CD4-positive, alpha-beta T cell treated with Interleukin-1 beta for 1 hour (primary cell): ENCODE measurements at places on chromosomes 3 and 15.

DNA sequence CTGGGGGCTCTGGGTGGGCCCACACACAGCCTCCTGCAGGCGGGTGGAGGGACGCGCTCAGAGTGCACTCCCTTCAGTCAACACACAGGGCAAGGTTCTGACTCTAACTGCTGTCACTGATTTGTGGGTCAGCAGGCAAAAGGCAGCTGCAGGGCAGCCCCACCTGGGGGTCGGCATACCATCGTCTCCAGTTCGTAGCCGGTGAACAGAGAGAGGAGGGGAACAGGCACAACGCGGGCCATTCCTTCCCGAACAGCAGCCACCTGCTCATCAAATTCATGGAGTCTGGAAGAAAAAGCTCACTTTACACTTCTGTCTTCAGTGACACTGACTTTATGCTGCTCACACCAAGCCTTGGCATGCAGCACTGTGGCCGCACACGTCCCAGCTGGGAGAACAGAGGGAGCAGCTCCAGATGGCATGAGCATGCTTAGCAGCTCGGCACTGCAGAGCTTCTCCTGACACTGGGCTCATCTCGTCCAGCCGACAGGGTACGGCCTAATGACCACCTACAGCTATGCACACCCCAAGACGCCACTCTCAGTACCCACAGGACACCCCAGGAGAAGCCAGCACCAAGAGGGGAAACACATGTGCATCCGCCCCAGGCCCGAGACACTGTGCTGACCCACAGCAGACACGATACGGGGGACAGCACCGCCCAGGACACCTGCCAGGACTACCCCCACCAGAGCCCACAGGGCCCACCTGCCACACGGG, 14.4 kb upstream of the OCA2 start:
- DNase-seq, result no peak

DNA sequence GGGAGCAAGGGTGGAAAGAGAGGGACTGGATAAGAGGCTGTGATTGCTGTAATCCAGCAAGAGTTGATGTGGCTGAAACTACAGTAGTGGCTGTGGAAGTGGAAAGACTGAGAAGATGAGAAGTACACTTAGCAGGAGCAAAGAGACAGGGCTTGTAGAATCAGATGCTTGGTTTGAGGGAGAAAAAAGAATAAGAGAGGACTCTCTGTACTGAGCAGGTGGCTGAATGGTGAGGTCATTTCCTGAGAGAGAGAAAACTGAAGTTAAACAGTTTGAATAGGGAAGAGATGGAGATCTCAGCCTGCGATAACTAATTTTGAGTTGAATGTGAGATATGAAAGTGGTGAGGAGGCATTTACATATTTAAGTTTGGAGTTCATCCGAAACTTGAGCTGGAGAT, 95.8 kb upstream of the SLC25A36 start:
- DNase-seq, result no peak

GRCh38 chr3:62965311-62965710, 90.1 kb upstream of the CADPS start:
- no peak for DNase-seq

GRCh38 chr15:87752250-87752951, 504.1 kb downstream of the NTRK3 start:
- DNase-seq, result no peak

DNA sequence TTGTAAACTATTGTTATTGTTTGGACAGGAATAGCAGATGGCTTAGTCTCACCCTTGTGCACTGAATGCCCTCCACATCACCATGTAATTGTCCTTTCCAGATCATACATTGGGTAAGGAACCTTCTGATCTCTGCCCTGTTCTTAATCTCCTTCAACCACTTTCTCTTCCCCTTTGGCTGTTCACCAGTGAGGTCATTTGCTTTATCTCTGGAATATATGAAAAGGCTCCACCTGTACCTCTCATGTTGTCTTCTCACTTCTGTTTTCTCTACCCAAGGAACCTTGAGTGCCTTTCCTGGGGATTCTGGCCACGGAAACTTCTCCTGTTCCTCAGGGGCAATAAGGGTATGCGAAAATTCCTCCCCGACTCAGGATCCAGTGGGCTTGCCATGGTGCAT, 28.5 kb downstream of the MCTP2 start:
- DNase-seq, result no peak

DNA sequence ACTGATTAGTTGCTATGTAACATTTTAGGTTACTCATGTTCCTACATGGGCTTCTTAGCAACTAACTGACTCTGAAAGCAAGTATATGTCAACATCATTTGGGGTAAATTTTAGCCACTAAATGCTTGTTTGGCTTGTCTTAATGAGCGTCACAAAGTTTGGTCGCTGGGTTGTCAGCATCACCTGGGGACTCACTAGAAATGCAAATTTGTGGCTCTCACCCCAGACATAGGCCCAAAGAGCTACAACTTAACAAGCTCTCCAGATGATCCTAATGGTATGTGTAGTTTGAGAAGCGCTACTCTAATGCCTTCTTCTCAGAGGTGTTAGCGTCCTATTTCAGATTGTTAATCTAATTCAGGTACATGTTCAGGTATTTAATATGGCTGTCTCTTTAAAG, 32.7 kb upstream of the CPOX start:
- DNase-seq, result no peak

DNA sequence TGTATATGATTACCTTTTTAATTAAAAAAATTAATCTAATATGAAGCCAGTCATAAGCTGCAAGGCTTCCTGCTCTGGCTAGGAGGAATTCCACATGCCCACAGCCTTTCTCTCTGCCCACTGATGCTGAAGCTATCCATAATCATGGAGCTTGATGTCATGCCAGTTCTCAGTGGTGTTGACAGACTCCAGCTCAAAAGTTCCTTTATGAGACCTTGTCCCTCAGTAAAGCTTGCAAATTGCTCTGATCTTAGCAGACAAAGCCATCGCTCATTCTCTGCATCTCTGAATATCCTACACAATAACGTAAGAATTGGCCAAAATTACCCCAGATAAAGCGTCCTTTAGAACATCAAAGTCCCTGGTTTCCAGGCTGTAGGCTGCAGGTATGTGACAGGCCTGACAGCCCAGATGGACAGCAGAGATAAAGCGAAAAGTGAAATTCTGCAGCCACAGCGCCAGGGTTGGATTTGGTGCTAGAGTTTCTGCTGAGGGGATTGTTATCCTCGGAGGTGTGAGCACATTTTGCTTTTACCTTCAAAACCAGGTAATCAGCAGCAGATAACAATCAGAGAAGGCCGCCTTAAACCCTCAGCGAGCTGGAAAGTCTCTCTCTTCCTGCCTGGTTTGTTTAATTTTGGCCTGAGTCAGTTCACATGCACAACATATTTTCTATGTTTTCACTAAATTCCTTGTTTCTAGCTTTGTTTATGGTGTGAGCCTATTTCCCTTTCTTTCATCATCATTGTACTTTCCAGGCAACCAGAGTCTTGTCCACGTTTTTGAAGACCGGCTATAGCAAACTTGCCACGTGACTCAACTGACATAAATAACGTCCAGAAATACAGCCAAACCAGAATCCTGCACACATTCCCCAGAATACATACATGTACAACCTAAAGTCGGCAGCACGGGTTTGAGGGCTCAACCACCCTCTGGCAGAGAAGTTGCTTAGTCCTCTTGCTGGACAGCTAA, 36.6 kb upstream of the ALDH1A3 start:
- DNase-seq, result no peak

- DNase-seq, result no peak
Measured at GRCh38 chr15:93025625-93025982, 63.4 kb downstream of the RGMA start.

DNA sequence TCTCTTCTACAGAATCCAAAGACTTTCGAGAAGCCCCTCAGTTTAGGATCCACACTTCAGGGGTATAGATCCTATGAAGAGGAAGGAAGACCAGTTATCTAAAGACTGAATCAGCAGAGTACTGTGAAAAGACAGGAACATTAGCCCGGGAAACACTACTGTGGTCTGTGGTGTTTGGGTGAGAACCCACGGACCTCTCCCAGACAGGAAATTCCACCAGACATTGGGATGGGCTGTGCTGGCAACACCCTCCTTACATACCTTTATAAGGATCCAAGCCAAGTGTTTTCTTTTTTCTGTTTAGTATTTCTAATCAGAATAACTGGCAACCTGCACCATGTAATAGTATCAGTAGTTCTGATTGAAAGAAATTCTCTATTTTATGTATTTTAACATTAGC, 14.1 kb downstream of the TMEM207 start:
- no peak for DNase-seq

DNA sequence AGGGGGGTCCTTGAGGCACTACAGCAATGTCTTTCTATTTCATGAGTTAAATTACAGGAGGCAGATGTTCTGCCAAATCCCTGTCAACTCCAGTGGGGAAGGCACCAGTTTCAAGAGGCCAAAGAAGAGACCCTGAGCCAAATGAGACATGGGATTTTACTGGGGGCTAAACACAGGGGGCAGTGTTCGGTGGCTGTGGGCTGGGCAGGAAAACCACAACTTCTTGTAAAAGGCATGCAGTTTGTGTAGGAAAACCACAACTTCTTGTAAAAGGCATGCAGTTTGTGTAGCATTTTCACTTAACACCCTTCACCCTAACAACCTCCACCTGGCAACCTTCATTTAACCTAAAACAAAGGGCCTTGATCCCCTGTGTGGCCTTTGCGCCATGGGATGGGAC, 61.0 kb downstream of the POLR2M start:
- no peak for DNase-seq

DNA sequence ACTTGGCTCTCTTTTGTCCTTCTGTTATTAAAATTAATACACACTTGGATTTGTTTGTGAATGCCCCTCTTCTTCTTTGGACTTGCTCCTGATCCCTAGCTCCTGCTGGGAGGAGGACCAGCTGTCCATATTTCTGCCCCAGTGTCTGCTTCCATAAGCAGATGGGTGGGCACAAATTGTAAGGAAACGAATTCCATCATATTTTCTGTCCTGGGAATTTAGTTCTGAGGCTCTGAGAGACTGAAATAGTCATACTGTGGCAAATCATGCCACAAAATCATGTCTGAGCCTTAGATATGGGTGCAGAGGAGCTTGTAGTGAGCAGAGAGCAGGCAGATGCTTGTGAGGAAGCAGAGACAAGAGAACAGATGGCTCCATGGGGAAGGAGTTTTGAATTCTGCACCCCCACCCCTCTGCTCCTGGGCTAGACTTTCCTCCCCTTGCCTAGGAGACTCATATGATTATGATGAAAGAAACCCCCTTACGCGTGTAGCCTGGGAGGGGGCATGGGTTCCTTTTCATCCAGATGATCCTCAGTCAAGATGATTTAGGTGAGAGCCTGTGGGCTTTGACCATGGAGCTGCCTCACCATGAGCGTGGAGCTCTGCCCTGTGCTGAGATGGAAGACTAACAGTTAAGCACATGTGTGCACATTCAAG, 50.6 kb downstream of the SV2B start:
- no peak for DNase-seq

GRCh38 chr3:19527746-19528145, 379.4 kb downstream of the KCNH8 start:
- DNase-seq, result no peak

DNA sequence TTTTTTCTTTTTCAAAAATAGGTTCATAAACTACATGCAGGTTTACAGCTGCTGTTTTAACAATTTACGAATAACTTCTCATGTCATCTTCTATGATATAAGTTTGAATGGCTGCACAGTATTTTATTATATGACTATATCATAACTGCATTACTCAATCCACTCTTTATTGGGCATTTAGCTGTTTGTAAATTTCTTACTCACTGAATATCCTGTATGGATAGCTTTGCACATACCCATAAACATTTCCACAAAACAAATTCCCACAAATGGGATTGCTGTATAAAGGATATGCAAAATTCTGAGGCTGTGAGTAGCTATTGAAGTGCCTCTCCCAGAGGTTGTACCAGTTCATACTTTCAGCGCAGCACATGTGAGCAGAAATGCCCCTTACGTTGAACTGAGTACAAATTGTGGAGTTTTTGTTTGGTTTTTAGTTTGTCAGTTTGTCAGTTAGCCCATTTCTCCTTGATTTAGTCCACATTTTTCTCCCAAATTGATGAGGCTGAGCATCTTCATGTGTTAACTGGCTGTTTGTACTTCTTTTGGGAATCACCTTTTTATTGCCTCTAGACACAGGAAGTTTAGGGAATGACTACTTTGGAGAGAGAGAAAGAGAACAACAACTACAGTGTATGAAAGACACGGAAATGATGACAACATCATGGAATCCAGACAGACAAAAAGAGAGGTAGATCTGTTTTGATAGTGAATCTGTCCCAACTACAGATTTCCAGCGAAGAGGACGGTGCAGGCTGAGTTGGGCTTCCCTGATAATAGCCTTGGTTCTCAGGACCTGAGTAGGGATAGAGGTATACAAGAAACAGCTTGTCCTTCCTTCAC, 24.8 kb downstream of the TTC23 start:
- DNase-seq, result no peak

DNA sequence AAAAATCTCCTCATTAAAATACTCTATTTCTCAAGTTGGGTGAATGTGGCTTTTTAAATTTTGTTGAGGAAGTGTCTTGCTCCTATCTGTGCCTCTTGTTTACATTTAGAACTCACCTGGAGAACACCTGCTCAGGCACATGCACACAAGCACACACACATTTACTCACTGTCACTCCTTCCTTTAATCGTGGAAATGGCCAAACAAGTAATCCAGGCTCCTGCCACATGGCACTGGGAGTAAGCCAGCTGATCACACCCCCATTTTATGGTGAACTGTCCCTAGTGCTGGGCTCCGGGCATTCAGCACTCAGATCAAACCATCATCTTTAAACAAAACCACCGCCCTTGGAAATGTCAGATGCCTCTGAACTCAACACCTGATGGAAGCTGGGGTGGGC, 204.7 kb upstream of the BHLHE40 start:
- DNase-seq, result no peak

GRCh38 chr15:83320844-83321243, 36.4 kb upstream of the BNC1 start:
- no peak for DNase-seq

- DNase-seq, result no peak
Measured at GRCh38 chr3:194312186-194312742, 38.9 kb downstream of the CPN2 start.

DNA sequence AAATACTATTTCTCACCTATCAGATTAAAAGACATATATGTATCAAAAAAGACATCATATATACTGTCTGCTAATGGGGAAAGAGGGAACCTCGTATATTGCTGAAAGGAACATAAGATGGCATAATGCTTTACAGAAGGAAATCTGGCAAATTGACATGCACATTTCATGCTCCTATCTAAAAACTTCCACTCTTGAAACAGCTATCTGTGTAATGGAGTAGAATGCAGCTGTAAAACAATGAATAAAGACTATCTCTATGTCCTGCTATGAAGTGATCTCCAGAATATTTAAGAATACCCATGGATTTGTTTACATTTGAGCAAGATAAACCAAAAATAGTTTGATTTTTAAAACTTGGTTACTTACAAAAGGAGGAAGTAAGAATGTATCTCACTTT, 107.4 kb downstream of the TBL1XR1 start:
- no peak for DNase-seq

GRCh38 chr15:88255087-88255483, 1.5 kb downstream of the NTRK3 start:
- no peak for DNase-seq
